ENCODE measurements at places on chromosomes 11 and 22.

DNA sequence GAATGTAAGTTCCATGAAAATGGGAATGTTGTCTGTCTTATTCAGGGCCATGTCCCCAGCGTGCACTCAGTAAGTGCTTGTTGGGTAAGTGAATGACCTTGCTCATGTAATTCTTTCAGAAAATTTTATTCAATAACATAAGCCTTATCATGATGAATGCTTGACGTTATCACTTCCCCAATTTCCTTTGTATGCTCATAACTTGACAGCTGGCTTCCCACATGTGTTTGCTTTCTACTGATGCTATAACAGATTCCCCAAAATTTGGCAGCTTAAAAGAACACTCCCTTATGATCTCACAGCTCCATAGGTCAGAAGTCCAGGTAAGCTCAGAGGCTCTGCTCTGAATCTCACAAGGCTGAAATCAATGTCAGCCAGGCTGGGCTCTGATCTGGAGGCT is 155.8 kb upstream of the POU2AF2 start:
- DNase-seq: no peak

- DNase-seq: no peak
Measured at GRCh38 chr22:31616315-31616980, 45.6 kb downstream of the PISD start.

- no peak for DNase-seq
Measured at GRCh38 chr22:17785185-17786184, 11.2 kb upstream of the BID start.

DNA sequence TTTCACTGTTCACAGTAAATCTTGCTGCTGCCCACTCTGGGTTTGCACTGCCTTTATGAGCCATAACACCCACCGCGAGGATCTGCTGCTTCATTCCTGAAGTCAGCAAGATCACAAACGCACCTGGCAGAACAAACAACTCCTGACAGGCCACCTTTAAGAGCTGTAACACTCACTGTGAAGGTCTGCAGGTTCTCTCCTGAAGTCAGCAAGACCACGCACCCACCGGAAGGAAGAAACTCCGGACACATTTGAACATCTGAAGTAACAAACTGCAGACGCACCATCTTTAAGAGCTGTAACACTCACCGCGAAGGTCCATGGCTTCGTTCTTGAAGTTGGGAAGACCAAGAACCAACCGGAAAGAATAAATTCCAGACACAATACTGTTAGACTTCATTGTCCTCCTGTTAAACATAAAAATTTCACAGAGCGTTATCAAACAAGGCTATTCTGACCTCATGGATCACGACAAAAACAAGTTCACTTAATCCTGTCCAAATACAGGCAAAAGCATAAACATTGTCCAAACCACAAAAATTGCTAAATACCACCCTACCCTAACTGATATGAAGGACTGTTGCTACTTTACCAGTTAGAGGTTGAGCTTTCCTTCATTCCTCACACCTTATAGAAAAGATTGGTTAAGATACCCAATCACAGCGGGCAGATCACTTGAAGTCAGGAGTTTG is 3.0 kb upstream of the CCDC117 start:
- DNase-seq: no peak

DNA sequence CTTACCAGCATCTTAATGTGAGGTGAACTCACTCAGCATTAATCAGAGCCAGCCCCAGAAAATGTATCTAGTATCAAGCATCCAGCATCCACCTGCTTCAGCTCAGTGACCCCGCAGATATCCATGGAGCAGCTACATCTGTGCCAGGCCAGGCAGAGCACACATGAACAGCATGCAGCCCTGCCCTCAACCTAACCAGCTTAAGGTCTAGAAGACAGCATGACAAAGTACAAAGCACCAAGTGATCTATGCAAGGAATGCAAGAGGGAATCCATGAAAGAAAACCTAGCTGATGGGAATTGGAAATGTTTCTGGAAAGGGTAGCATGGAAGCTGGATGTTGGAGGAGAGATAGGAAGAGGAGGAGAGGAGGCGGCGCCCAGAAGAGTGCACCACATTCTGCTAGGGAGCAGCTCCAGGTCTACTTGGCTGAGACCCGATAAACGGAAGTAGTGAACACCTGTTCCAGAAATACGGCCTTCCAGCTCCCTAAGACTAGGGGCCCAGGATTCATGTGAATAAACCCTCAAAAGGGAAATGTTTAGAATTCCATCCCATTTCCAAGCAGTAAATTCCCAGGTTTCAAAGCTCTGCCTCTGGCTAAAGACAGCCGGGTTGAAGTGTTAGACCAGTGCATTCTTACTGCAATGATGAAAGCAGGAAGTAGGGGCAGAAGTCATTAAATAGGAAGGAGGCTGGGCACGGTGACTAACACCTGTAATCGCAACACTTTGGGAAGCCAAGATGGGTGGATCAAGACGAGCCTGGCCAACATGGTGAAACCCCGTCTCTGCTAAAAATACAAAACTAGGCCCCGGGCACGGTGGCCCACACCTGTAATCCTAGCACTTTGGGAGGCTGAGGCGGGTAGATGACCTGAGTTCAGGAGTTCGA is 23.5 kb upstream of the L3MBTL2 start:
- no peak for DNase-seq

GRCh38 chr22:19766240-19766510 is 5.6 kb downstream of the TBX1 start:
- DNase-seq: no peak

DNA sequence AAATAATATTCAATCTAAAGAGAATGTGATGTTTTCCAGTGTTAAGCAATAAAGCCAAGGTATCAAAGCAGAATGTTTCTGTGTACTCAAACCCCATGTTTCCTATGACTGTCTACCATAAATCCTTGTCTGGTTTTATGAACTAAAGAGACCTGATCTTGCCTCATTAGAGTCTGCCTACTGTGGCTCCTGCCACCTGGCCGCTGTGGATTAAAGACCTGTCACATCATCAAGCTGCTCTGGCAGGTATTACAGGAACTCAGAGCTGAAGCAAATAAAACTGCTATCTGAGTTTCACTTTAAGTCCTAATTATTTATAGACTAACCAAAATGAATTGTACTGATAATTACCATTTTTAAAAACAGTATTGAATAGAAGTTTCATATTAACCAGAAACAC is 207.8 kb upstream of the CCDC90B start:
- DNase-seq: no peak

- no peak for DNase-seq
Measured at GRCh38 chr22:30210235-30210909, 36.2 kb downstream of the LIF start.

GRCh38 chr22:33806191-33806590 is 114.1 kb downstream of the LARGE1 start:
- no peak for DNase-seq

- DNase-seq: no peak
Measured at GRCh38 chr22:19669570-19669969, 44.7 kb upstream of the SEPTIN5 start.

- DNase-seq: peak; percentile 83
Measured at GRCh38 chr22:44357966-44358465, 45.3 kb upstream of the SHISAL1 start.

- DNase-seq: peak; percentile 74
Measured at GRCh38 chr22:27882507-27883290, 36.4 kb downstream of the PITPNB start.

- no peak for DNase-seq
Measured at GRCh38 chr11:20459865-20460264, 72.3 kb downstream of the PRMT3 start.

GRCh38 chr22:26442086-26442756 is 13.2 kb downstream of the ASPHD2 start:
- DNase-seq: no peak

DNA sequence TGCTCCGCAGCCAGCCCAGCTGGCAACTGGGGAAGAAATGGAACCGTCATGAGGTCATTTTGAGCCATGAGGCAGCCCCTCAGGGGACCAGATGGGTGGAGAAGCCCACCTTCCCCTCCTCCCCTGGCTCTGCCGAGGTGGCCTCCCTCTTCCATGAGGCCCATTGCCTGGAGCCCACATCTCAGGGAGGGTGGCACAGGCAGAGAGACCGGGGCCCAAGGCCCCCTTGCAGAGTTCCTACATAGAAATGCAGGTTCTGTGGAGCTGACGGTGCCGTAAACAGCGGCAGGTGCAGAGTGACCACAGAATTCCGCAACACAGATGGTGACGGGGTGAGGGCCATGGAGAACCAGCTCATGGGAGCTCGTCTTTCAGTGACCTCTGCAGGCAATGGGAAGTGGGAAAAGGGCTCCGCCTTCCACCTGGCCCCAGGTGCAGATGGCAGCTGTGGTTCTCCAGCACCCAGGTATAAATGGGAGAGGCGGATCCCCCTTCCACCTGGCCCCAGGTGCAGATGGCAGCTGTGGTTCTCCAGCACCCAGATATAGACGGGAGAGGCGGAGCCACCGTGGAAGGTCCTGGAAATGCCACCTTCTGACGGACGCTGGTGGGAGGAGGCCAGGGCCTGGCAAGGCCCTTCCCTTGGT is 765.4 kb downstream of the BRD1 start:
- no peak for DNase-seq

- DNase-seq: no peak
Measured at GRCh38 chr11:111376181-111376871, 2.7 kb downstream of the POU2AF1 start.

DNA sequence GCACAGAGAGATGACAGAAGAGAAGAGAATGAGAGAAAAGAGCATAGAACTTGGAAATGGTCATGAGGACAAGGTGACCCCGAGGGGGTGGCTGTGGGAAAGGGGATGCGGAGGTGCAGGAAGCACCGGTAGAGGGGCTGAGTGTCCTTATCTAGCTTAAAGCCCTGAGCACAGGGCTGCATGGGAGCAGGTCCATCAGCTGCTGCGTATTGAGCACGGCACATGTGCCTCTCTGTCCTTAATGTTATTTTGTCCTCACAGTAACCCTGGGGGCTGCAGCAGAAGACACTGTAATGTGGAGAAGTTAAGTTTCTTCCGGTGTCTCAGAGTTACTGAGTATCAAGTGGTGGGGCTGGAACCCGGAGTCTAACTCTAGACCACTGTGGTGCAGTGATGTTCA is 94.4 kb upstream of the OR4B1 start:
- DNase-seq: no peak

DNA sequence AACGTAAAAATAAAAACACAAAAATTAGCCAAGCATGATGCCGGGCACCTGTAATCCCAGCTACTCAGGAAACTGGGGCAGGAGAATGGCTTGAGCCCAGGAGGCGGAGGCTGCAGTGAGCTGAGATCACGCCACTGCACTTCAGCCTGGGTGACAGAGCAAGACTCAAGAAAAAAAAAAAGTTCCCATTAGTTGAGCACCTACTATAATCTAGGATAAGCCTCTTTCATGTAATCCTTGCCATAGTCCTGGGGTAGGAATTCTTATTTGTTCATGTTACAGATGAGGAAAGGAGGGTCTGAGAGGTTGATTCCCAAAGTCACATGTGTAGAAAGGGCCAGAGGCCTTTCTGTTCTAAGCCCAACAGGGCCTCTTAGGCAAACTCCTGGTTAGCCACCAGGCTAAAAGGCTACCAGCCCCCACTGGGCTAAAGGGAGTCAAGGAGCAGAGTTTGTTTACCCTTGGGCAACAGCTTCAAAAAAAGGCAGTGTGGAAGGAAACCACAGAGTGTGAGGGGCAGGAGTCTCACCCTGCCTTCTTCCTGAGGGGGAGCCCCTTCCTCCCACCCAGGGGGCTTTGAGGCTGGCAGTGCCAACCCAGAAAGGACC is 21.6 kb upstream of the CSNK1E start:
- DNase-seq: no peak

GRCh38 chr11:46953093-46953492 is 16.5 kb downstream of the CSTPP1 start:
- no peak for DNase-seq

GRCh38 chr22:22903355-22903777 is 15.8 kb downstream of the IGLL5 start:
- peak; percentile 30 for DNase-seq

DNA sequence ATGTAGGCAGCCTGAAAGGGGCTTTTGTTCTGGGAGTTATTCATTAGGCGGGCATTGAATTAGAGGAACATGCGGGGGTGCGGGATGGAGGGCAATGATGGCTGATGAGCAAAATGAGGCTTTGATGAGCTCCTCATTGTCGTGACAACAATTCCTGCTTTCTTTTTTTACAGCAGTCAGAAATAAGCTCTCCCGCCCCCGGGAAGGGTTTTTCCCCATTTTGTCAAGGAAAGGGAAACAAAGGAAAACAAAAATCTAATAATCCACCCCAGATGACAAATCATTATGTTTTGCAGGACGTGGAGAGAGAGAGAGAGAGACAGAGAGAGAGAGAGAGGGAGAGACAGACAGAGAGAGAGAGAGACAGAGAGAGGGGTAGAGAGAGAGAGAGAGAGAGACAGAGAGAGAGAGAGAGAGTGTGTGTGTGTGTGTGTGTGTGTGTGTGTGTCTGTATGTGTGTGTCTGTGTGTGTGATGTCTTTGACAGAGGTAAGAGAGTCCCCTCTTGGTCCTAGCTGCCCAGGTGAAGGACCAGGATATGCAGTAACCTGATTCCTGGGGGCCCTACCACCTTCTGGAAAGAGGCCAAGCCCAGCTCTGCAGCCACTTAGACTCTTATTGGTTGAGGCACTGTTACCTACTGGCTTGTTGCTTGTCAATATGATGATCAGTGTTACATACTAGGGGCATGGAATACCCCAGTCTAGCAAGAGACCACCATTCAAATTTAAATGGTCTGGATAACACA is 46.7 kb upstream of the PARVA start:
- DNase-seq: no peak

DNA sequence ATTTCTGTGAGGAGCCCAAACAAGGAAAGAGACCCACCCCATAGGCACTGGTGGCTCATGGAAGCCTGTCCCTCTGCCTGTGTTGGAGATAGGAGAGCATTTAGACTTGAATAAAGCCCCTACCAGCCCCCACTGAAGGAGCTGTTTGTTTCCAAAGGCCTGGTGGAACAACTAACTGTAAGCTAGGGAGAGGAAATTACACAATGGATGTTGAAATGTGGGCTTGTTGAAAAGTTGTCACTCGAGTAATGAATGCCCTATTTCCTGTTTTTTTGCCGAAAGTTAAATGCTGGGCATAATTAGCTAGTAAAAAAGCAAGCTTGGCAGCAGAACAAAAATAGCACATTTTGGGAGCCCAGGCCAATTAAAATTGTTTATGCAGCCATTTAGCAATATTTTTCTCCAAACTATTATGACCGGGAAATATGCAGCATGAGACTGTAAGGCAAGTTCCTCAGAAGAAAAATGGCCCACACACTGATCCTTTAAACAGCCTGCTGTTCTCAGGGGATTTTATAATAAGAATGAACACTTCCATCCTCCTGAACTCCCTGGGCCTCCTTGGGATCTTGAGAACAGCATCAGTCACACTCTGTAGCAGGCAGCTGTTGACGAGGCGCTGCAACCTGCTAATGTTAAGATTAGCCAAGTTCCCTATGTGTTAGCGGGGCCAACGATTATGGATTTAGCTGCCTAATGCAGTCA is 38.6 kb upstream of the LMO2 start:
- DNase-seq: peak; percentile 94

DNA sequence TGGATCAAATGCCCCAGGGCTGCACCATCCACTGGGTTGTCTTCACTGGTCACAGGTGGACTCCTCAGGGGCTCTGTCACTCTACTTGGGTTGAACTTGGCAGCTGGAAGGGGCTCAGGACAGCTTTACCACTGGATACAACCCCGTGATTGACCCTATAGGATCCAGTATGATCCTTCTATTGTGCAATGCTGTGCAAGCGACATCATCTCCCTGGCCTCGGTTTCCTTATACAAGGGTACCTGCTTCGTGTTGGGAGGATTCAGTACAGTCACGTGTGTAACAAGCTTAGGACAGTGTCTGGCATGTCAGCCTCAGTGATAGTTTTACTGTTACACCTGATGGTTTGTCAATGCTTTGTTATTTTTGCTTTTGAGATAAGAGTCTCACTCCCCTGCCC is 20.5 kb upstream of the MIEF1 start:
- no peak for DNase-seq
